NCI-H460 (cell line): ENCODE measurements at places on chromosomes 12 and 14.

- no peak for DNase-seq
Observed at GRCh38 chr14:20846560-20846959, 43.9 kb upstream of the RNASE1 start.

DNA sequence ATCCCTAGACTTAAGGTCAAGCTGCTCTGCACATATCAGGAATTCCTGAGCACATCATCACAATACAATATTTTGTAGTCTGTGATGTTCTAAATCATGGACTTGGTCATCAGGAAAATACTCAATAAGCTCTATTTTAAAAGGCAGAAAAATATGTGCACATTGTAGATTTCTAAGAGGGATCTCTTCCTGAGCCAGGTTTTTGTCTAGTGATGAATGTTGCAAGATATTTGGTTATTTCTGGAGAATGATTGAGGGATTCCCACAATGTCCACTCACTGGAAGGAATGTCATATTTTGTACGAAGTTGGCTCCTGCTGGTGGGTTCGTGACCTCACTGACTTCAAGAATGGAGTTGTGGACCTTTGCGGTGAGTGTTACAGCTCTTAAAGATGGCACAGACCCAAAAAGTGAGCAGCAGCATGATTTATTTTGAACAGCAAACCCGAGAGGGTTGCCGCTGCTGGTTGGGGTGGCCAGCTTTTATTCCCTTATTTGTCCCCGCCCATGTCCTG, 300.9 kb upstream of the DCN start:
- DNase-seq = no peak

- DNase-seq = no peak
Observed at GRCh38 chr14:89406941-89407340, 10.1 kb downstream of the FOXN3 start.

DNA sequence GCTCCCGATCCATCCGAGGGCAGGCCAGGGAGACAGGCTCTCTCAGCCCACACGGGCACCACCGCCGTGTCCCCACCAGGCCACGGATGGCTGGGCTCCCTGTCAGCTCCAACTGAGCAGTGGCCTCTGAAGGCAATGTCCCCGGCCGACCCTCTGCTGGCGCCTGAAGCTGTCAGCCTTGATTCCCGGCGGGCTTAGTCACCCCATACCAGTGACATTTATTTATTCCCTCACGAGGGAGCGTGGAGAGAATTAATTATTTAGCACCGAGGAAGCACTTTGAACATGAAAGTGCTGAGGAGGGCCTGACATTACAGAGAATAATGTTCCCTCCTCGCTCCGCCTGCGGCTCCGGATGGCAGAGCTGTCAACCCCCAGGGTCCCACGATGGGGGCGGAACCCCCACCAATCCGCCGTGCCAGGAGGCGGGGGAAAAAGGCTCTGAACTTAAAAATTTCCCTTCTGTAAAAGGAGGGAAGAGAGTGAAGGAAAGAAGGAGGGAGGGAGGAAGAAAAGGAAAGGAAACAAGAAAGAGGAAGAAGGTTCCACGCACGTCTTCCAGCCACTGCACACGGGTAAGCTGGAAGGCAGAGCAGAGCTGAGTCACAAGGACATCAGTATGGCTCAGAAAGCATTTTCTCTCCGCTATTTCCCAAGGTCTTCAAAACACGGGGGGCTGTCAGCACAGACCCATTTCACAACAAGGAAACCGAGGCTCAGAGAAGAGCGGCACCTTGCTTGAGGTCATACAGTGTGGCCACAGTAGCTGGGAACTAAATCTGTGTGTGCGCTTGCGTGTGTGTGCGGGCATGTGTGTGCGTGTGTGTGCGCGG, 108.7 kb upstream of the NCOR2 start:
- DNase-seq = no peak

- DNase-seq = no peak
Observed at GRCh38 chr12:87812030-87812429, 217.2 kb downstream of the C12orf50 start.

DNA sequence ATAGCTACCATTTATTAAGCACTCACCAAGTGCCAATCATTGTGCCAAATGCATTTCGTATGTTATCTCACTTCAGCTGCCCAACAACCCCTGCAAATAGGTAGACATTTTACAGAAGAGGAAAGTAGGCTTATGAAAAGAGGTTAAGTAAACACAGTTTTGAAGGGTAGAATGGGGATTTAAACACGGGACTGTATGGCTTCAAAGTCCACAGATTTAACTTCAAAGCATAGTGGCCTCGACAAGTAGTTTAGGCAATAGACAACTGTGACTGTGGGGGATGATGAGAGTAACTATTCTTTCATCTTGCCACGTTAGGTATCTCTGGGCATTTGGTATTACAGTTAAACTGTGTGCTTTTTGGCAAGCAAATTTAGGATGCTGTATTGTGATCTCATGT, 266.8 kb upstream of the SRRM4 start:
- no peak for DNase-seq

- no peak for DNase-seq
Observed at GRCh38 chr14:31752867-31753661, 191.9 kb downstream of the NUBPL start.

- peak; percentile 83 for DNase-seq
Observed at GRCh38 chr12:115404761-115405470, 720.9 kb upstream of the TBX3 start.

GRCh38 chr12:6124411-6125309, at the start of gene VWF:
VWF (minus strand) TSS chr12:6124670; CDS start chr12:6123196, 1,474 bp downstream.
- DNase-seq = no peak

DNA sequence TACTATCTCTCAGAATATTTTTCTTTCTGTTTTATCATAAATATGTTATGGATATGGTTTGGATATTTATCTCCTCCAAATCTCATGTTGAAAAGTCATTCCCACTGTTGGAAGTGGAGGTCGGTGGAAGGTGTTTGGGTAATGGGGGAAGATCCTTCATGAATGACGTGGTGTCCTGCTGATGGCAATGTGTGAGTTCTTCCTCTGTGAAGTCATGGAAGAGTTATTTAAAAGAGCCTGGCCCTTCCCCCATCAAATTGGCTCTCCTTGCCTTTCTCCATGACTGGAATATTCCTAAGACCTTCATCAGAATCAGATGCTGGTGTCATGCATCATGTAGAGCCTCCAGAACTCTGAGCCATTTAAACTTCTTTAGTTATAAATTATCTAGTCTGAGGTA, 1291.6 kb downstream of the FSCB start:
- DNase-seq = no peak

- peak; percentile 4 for DNase-seq
Observed at GRCh38 chr12:68158432-68158831, 1.1 kb downstream of the IFNG start.

- no peak for DNase-seq
Observed at GRCh38 chr12:71607494-71608330, 55.9 kb downstream of the ZFC3H1 start.

GRCh38 chr12:108098374-108098773, 30.7 kb upstream of the WSCD2 start:
- DNase-seq = no peak

GRCh38 chr12:22812531-22812930, 187.6 kb downstream of the ETNK1 start:
- DNase-seq = no peak

GRCh38 chr14:35333797-35334743, 41.9 kb downstream of the PSMA6 start:
- DNase-seq = no peak

GRCh38 chr12:91766454-91766853, 379.2 kb downstream of the BTG1 start:
- DNase-seq = no peak

DNA sequence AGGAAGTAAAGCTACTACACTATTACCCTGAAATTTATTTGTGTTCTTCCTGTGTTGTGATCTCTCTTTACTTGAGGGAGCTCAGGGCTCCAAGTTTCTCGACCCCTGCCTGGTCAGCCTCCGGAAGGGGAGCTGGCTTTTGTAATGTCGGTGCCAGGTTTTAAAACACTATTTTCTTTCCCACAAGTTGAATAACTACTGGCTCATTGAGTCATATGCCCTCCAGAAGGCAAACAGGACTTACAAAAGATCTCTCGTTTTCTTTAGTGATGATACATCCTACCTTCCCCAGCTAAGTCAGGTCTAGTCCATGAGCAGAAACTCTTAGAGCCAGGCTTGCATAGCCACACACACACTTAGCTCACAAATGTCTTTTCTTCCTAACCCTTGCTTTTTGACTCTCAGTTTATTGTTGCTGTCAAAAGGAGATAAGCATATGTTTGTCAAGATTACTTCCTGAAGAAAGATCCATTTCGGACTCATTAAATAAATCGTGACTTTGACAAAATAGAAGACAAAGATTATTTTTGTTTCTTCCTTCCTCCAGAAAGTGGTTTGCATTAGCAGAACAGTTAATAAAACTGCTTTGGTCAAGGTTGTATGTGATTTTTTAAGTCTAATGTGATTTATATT, 209.8 kb upstream of the FLRT2 start:
- DNase-seq = no peak

- peak; percentile 36 for DNase-seq
Observed at GRCh38 chr12:52798671-52799504, 3.0 kb upstream of the KRT3 start.

- no peak for DNase-seq
Observed at GRCh38 chr14:79764323-79764722, 447.0 kb downstream of the DIO2 start.

GRCh38 chr12:123135688-123136087, 15.2 kb downstream of the PITPNM2 start:
- no peak for DNase-seq

GRCh38 chr12:62813031-62813829, 121.7 kb downstream of the PPM1H start:
- DNase-seq = peak; percentile 75

DNA sequence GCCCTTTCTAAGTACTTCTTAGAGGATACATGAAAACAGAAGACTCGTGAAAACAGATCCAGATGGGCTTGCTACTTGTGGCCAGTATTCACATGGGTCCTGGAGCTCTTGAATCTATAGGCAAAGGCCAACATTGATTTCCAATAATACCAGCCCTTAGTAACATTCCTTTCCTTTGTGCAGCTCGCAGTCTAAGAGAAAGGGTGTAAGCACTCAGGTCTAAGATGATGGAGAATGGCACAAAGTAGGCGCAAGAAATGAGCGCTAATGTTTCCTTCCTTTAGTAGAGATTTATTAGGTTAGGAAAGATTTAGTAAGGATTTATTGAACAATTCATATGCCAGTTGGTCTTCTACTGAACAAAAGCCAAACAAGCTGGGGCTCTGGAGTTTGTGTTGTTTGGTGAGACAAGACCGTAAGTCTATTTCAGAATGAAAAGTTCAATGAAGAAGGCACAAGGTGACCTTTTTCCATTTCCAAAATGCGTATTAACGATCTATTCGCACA, 525 bp downstream of the RNU6-8 start:
- peak; percentile 26 for DNase-seq

- DNase-seq = no peak
Observed at GRCh38 chr14:94171208-94171607, 2.9 kb upstream of the PPP4R4 start.

DNA sequence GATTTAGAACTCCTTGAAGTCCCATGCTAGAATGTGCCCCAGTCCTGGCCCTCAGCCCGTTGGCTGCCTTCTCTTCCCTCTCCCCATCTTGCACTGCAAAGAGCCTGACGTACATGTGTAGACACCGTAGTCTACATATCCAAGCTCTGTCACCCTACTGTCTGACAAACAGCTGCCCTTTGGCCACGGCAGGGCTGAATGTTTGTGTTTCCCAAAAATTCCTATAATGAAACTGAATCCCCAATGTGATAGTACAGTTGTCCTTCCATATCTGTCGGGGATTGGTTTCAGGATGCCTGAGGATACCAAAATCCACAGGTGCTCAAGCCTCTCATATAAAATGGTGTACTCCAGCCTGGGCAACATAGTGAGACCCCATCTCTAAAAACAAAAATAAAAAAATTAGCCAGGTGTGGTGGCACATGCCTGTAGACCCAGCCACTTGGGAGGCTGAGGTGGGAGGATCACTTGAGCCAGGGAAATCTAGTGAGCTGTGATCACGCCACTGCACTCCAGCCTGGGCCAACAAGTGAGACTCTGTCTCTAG, 12.3 kb upstream of the TFCP2 start:
- DNase-seq = no peak

DNA sequence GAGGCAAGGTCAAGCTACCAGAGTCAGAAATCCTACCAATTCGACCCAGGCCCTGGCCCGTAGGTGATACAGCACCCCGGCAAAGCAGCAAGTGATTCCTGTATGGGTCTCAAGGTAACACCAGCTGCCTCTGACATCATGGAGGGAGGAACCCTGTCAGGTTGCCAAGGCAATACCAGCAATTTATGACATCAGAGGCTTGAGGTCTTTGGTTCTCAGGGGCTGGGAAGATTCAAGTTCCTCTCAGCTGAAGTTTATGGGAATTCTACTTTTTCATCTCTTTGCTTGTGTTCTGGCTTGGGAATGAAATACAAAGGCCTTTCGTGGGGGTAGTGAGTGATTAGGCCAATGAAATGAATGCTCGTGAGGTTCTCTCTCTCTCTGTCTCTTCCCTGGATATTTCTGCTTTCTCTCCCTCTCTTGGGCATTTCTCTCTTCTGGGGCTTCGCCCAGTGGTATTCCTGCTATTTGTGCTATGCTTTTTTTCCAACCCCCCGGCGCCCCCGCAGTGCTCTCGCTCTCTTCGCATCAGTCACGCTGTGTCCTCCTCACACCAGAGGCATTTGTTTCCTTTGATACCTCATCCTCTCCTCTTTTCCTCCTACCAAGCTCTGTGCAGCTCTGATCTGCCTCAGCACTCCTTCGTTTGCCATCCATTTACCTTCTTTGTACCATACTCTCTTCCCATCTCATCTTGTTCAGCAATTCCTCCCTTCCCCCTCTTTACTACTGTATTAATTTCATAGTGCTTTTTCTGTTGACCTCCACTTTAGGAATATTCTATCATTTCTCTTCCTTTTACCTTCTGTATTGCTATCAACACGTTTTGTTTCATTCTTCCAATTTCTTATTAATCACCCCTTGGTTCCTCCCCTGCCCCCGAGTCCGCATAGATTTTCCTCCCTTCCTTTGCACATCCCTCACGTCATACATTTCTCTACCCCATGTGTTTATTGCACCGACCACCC, 2.9 kb downstream of the ZFHX2 start:
- no peak for DNase-seq

DNA sequence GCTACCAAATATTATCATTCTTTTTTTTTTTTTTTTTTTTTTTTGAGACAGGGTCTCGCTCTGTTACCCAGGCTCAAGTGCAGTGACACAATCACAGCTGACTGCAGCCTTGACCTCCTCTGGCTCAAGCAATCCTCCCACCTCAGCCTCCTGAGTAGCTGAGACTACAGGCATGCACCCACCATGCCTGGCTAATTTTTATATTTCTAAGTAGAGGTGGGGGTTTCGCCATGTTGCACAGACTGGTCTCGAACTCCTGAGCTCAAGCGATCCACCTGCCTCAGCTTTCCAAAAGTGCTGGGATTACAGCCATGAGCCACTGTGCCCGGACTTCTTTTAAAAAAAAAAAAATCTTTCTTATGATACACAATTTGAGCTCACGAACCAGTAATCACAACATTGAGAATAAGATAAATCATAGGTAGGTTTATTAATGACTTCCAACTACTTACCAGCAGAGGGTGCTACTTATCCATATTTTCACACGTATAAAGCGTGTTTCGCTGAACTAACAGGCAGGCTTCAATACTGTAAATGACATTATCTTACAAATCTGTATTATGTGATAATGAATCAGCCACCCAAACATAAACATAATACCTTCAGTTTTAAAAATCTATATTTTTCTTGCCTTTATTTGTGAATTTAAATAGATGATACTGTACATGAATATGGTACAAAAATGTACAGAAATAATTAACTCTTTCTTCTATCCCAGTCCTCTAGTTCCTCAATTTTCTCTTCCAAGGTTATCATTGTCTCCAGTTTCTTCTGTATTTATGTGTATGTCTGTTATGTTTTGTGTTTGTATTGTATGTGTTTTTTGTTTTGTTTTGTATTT, 42.5 kb upstream of the BCAT1 start:
- DNase-seq = peak; percentile 45

GRCh38 chr12:99257672-99258071, 389.9 kb upstream of the GARIN6 start:
- no peak for DNase-seq
